ENCODE measurements at places on chromosomes 3 and 15.
A peak's percentile ranks its signal among the peaks of the same experiment; 100 is the strongest.

DNA sequence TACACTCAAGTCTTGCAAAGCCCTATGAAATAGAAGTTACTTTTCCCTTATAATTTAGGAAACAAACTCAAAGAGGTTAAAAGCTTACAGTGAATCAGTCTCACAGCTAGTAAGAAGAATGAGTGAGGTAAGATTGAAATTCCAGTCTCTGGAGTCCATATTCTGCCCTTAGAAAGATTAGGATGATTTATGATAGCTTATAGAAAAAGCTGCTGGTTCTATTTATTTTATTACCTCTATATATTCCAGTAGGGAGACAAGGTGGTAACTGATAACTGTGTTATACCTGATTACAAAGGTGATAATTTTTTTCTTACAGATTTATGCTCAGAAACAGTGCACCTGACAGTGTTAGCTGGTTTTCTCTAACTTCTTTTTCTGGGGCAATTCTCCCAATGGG lies 34.1 kb upstream of the SPESP1 start:
- DNase-seq, result no peak

- DNase-seq, result no peak
Observed at GRCh38 chr3:73324203-73325155, 263.0 kb downstream of the EBLN2 start.

DNA sequence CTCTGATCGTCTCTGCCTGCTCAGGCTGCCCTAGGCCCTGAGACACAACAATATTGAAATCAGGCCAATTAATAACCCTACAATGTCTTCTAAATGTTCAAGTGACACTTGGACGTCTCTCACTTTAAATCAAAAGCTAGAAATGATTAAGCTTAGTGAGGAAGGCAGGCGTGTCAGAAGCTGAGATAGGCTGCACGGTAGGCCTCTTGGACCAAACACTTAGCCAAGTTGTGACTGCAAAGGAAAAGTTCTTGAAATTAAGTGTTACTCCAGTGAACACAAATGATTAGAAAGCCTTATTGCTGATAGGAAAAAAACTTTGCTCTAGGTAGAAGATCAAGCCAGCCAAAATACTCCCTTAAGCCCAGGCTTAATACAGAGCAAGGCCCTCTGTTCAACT lies 2.2 kb downstream of the HPS3 start:
- DNase-seq, result no peak

DNA sequence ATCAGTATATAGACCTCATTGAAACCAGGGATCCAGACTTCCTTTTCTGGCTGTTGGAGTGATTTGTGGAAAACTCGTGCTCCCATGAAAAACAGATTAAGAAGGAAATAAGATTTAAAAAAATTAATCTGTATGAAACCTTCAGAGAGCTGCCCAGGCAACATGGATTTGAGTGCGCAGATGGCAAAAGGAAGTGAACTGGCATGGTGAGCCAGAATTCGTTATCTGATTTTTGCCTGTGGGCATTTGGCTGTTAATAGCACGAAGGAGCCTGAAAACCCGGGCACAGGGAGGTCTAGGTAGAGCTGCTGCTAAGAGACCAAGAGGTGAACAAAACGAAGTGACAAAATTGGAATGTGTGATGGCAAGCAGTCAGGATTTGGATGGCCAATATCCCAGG lies 19.1 kb upstream of the SPINK8 start:
- DNase-seq, result peak; percentile 33

GRCh38 chr3:29757054-29757777 lies 476.3 kb downstream of the RBMS3 start:
- DNase-seq, result no peak

DNA sequence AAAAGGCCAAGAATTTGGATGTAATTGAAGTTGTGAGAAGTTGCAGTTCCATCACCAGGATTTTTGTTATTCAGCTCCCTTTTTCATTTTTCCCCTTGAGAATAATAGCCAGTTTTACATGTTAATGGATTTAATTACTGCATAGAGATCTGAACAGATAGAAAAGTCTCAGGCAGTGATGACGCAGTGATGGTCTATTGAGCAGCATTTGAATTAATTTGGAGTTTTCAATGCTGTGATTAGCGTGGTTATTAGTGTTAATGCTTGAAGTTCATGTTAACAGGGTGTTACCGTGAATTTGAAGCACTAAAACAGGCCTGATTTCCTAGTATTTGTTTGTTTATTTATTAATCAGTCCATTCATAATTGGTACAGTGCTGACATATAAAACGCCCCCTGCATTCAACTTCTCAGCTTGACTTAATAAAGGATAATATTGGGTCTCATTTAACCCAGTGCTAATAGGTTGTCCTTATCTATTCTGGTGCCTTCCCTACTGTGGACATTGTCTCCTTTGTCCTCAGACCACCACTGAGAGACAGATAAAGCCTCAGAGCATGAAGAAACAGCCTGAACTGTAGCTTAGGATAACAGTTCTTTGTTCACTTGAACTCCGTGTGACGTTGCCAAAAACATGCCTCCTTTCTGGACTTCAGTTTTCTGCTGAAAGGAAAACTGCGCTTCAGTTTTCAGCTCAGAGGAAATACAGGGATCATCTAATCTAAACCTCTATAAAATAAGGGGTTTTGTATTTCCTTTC lies 82.4 kb downstream of the RTP4 start:
- DNase-seq, result no peak

DNA sequence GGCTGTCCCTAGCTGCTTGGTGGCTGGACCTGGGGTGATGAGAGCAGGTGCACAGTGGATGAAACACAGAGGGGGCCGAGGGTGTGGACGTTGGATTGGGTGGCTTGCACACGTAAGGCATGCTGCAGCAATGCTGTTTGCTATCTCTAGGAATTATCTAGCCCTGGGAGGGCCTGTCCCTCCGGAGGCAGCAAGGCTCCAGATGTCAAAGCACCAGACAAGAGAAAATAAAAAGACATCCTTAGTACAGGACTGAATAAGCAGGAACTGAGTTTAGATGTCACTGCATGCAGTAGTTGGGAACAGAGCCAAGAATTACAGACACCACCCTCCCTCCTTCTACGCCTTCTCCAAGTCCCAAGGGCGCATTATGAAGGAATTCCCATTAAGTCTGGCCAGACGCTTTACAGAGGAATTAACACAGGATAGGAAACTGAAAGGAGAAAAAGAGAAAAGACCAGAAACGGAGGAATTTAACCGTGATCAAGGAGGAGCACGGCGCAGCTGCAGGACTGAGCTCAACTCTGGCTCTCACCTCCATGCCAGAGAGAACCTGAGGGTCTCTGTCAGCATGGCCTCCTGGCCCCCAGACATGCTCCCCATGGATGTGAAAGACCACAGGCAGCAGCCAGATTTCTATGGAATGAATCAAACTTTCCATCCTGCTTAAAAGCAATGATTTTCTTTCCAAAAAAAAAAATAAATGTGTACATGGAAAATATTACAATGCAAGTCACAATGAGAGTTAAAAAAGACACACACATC lies 13.8 kb downstream of the ATP10A start:
- DNase-seq, result no peak

DNA sequence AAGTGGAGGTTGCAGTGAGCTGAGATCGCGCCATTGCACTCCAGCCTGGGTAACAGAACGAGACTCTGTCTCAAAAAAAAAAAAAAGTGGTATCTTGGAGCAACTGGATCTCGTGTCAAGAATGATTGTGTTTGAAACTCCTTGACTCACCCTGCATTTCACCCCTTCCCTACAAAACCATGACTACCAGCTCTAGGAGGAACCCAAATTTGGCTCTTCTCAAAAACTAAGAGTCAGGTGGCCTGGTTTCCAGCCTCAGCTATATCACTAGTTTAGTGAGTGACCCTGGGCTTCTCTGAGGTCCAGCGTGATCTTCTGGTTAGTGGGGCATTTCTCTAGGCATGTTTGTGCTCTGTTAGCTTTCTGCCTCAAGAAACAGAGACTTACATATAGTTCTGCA lies 222.1 kb downstream of the FAM43A start:
- no peak for DNase-seq

DNA sequence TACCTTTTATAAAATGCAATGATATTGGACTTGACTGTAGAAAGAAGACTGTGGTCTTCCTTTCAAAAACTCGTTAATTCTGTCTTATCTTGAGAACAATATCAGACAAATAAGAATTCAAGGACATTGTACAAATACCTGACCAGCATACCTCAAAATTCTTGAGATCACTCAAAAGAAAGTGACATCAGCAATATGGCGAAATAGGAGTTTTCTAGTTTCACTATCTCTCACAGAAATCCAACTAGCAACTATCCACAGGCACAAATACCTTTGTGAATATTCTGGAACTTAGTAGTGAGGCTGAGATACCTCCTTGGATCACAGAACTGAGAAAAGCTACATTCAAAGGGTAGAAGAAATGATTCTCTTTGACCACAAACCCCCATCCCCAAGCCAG lies 419.7 kb downstream of the ZNF385D start:
- DNase-seq, result no peak

- no peak for DNase-seq
Observed at GRCh38 chr15:43538091-43538490, 20.7 kb downstream of the MAP1A start.

GRCh38 chr15:45201557-45201859 lies 13.7 kb upstream of the SHF start:
- no peak for DNase-seq

- no peak for DNase-seq
Observed at GRCh38 chr3:149319750-149320149, 13.7 kb downstream of the TM4SF18 start.

DNA sequence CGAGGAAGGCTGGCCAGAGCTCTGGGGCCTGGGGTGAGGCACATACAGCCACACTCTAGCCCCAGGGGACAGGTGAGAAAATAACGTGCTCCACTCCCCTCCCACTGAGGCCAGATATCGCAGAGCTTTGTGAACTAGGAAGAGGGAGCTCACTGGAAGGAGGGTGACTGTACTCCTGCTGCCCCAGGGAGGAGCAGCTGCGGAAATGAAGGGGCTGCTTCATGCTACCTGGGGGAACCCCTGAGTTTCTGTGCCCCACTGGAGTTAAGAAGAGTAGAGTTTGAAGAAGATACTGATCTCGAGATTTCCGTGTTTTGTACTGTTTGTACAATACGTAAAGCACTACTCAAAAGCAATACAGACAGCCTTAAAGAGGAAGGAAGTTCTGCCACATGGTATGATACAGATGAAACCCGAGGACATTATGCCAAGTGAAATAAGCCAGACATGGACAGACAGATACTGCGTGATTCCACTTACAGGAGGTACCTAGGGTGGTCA lies 44.6 kb downstream of the CMTM6 start:
- peak; percentile 10 for DNase-seq

DNA sequence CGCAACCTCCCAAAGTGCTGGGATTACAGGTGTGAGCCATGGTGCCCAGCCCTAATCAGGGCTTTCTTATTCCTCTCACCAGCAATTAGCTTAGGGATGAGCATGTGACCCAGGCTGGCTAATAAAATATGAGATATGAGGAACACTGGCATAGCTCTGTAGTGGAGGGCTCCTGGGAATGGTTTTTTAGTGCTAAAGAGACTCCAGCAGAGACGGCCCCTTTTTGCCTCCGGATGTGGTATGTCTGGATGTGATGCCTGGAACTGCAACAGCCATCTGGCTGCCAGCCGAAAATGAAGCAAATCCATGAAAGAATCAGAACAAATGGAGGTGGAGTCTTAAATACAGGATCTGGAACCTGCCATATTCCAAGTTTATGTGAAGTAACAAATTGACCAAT lies 69.1 kb upstream of the MAGI1 start:
- peak; percentile 80 for DNase-seq

DNA sequence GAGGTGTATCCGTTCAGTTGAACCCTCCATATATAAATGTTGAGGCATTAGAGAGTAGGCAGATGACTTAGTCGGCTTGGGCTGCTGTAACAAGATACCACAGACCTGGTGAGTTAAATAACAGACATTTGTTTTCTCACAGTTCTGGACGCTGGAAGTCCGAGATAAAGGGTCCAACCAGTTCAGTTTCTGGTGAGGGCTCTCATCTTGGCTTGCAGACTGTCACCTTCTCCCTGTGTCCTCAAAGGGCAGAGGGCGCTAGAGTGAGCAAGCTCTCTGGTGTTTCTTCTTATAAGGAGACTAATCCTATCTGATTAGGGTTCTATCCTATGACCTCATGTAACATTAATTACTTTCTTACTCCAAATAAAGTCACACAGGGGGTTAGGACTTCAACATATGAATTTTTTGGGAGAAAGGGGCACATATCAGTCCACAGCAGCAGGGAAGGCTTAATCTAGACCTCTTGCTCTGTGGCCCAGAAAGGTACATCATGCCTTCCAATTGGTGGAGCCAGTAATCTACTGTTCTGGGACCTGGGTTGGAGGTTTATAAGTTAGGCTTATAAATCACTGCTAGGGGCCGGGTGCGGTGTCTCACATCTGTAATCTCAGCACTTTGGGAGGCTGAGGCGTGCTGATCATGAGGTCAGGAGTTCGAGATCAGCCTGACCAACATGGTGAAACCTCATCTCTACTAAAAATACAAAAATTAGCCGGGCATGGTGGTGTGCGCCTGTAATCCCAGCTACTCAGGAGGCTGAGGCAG lies 26.3 kb upstream of the SLC28A2 start:
- DNase-seq, result no peak

DNA sequence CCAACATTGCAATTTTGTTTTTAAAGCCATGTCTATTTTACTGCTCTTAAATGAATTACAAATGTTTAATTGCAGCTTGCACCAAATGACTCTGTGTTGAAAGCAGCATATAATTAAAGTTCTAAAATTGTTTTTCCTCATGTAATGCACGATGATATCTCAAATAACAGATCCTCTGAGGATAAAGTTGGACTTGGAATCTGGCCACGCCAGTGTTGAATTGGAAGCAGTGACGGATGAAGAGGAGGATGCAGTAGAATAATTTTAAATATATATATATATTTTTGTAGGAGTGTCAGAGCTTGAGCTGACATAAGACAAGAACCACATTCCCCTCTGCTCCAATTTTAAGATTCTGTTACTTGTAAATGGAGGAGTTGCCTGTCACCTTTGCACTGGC lies 406.6 kb upstream of the DPPA4 start:
- DNase-seq, result no peak

DNA sequence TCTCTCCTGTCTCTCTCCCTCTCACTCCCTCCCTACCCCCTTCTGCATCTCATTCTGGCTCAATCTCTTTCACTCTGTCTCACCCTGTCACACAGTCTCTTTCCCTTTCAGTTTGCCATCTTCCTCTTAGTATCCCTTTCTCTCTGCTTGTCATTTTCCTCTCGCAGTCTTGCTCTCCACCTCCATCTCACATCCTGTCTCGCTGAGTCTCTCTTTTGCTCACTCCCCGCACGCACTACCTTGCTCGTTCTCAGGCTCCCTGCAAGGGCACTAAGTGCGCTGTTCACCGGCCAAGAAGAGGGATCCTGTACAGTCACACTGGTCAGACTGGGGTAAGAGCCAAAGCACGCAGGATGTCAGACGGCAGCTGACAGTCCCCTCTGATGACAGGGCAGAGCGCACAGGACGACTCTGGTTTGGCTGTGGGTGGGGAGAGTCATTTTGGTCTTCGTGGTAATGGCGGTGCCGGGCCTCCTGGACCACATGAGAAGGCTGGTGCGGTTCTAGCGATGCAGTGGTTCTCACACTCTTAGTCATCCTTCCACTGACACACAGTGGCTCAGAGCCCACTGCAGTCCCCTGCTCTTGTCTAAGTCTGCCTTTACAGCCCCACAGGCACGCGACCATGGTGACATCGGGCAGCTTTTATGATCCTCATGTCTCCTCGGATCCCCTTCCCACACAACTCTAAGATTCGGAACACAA lies 356.8 kb downstream of the FOXP1 start:
- DNase-seq, result no peak
